ENCODE measurements at places on chromosomes 1 and 21. TPM values are rescaled to one million over a fixed set of nuclear protein-coding genes. Genes with fewer than 3 reads are reported as not detected.
A peak's percentile ranks its signal among the peaks of the same experiment; 100 is the strongest.

The BCL2L15 gene
- total RNA-seq = 16.8 TPM

The TSACC gene
- total RNA-seq = 1.4 TPM

The DDAH1 gene
- 98.7 TPM for total RNA-seq

The HLX gene
- 0.09 TPM for total RNA-seq

The SELENBP1 gene
- 9.8 TPM for total RNA-seq

The NBPF6 gene
- not detected for total RNA-seq

DNA sequence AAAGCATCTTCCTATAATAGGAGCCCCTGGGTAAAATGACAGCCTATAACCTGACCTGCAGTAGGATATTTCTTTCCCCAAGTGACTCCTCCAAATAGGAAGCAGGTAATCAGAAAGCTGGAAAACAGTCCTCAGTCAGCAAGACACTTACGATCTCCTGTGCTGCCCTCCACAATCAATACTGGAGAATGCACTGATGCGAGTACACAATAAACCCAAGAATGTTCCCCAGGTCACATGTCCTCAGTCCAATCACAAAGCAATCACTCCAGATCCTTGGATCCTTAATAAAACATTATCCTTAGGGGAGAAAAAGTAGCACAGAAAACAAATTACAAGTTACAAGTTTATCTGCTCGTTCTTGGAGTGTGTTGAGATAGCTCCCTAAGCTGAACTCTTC is 233.1 kb downstream of the SLC45A1 start:
- no peak overlapping the region for H3K4me3 ChIP-seq
- peaks cover 8% of the 10 kb centered on the region for H3K36me3 ChIP-seq
- no peaks in the 10 kb centered on the region for H3K27me3 ChIP-seq
- H3K4me1 ChIP-seq = peaks cover 17% of the 10 kb centered on the region
- DNase-seq = no peak
- H3K27ac ChIP-seq = no peak overlapping the region

DNA sequence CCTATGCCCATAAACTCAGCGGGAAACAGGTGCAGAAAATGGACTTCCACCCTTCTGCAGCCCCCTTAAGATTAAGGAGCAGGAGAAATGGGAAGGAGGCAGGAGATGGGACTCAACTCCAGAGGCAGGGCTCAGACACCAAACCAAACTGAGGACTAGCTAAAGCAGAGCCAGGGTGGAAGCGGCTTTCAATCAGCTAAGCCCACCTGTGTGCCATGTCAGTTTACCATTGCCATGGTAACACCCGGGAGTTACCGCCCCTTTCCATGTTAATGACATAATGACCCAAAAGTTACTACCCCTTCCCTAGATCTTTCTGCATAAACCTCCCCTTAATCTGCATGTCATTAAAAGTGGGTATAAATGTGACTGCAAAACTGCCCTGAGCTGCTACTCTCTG is 653.5 kb downstream of the PTPRU start:
- no peaks in the 10 kb centered on the region for H3K4me1 ChIP-seq
- H3K27me3 ChIP-seq = peaks cover 89% of the 10 kb centered on the region
- no peak for DNase-seq
- H3K36me3 ChIP-seq = no peaks in the 10 kb centered on the region
- no peak overlapping the region for H3K27ac ChIP-seq

DNA sequence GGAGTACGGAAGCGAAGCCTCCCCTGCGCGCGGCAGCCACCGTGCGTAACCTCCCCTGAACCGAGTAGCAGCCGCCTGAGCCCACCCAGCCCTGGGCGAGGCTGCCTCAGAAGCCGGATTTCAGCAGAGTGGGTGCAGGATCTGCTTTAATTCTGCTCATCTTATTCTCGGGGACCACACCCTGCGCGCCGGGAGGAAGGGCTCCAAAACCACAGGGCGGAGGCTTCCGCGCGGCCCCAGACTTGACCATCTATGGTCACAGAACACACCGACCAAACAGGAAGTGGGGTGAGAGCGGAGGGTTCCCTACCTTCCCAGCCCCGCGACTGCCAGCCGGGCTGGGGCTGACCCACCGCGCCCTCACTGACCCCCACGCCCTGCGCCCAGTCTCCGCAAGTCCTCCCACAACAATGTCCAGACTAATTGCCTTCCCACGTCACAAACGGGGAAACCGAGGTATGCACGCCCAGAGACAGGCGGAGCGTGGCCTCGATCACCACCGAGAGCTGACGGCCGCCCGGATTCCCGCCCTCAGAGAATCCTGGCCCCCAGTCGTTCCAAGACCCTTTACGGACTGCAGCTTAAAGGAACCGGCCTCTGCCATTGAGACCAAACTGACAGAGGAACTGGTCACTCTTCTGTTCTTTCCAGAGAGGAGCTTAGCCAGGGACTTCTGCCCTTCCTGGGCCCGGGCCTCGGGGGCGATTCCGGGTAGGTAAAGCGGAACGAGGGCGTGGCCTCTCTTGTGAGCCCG is 595 bp upstream of the CAP1 start:
- peak overlapping the region; percentile 85 for H3K4me3 ChIP-seq
- H3K36me3 ChIP-seq = peaks cover 44% of the 10 kb centered on the region
- peak; percentile 85 for DNase-seq
- H3K27ac ChIP-seq = peak overlapping the region; percentile 77

GRCh38 chr1:248787430-248787829 is 31.9 kb upstream of the LYPD8 start:
- H3K27me3 ChIP-seq = no peaks in the 10 kb centered on the region
- no peaks in the 10 kb centered on the region for H3K4me1 ChIP-seq
- no peak overlapping the region for H3K4me3 ChIP-seq
- no peaks in the 10 kb centered on the region for H3K36me3 ChIP-seq
- no peak overlapping the region for H3K27ac ChIP-seq
- DNase-seq = no peak

DNA sequence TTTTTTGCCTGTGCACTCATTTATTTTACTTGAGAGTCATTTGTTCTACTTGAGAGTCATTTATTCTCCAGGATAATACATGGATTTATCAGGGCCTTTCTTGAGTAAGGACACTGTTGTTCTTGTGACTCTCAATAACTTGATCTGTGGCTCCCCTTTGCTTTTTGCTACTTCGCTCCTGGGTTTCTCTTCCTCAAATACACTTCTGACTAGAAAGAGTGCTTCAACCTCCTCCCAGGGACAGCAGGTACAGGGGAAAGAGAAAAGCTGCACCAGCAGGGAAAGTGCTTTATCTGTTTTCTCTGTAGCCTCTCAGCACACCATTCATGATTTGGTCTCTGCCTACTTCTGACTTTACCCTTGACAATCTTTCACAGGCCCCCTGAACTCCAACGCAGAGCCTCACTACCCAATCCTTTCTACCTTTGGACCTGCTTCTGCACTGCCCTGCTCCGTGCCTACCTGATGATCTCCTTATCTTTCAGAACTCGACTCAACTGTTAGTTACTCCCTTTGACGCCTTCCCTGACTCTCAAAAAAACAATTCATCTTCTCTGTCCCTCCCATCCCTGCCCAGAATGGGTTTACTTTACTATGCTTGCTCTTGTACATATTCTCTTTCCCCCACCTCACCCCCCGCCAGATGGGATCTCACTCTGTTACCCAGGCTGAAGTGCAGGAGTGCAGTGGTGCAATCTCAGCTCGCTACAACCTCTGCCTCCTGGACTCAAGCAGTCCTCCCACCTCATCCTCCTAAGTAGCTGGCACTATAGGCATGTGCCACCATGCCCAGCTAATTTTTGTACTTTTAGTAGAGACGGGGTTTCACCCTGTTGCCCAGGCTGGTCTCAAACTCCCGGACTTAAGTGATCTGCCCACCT is 15.6 kb upstream of the PIGM start:
- peaks cover 8% of the 10 kb centered on the region for H3K4me1 ChIP-seq
- H3K27ac ChIP-seq = no peak overlapping the region
- peaks cover 91% of the 10 kb centered on the region for H3K27me3 ChIP-seq
- H3K4me3 ChIP-seq = peak overlapping the region; percentile 9
- no peak for DNase-seq

GRCh38 chr1:27322569-27323240 is 742 bp downstream of the TMEM222 start:
- DNase-seq = no peak
- H3K4me1 ChIP-seq = peaks cover 1% of the 10 kb centered on the region
- H3K27ac ChIP-seq = peak overlapping the region; percentile 73
- peaks cover 8% of the 10 kb centered on the region for H3K27me3 ChIP-seq
- peaks cover 22% of the 10 kb centered on the region for H3K36me3 ChIP-seq
- H3K4me3 ChIP-seq = peak overlapping the region; percentile 87

- no peak overlapping the region for H3K4me3 ChIP-seq
- H3K4me1 ChIP-seq = no peaks in the 10 kb centered on the region
- DNase-seq = peak; percentile 47
- no peaks in the 10 kb centered on the region for H3K36me3 ChIP-seq
- H3K27ac ChIP-seq = no peak overlapping the region
Observed at GRCh38 chr1:204826970-204827369, 43.7 kb upstream of the NFASC start.

- peaks cover 10% of the 10 kb centered on the region for H3K36me3 ChIP-seq
- no peak overlapping the region for H3K4me3 ChIP-seq
- no peak for DNase-seq
- peak overlapping the region; percentile 10 for H3K27ac ChIP-seq
- H3K4me1 ChIP-seq = peaks cover 38% of the 10 kb centered on the region
Observed at GRCh38 chr1:179288977-179289376, 4.6 kb upstream of the SOAT1 start.

DNA sequence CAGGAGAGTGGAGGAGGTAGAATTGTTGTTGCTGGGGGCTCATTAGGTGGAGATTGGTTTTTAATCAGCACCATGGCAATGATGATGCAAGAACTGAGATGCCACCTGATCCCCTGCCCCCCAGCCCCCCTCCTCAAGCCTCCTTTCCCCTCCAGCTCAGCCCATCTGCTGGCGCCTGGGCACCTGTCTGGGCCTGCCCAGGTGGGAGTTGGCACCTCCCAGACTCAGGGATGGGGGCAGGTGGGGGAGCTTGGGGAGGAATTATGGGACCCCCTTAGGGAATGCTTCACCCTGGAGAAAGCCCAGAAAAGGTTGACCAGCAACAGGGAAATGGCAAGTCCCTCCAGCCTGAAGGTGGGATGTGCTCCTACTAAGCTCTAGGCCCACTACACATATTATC is 1.5 kb upstream of the NHLH1 start:
- DNase-seq = no peak
- no peaks in the 10 kb centered on the region for H3K27me3 ChIP-seq
- H3K36me3 ChIP-seq = peaks cover 6% of the 10 kb centered on the region
- no peak overlapping the region for H3K27ac ChIP-seq
- H3K4me1 ChIP-seq = peaks cover 9% of the 10 kb centered on the region

DNA sequence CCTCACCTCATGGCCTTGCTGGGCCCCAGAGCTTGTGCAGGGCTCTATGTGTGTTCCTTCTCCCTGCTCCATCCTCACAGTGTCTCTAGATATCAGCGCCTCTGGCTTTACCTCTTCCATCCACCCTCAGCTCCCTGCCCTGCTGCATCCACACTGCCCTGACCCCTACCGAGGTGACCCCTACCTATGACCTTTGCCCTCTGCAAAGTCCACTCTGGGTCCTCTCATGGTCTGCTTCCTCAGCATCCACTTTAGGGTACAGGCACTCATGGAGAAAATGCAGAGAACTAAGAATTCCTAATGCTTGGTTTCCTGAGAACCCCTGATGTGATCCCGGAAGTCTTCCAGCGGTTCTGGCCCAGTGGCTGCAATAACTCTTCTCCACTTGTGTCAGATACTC is 46.9 kb upstream of the PAXBP1 start:
- no peaks in the 10 kb centered on the region for H3K36me3 ChIP-seq
- no peak for DNase-seq
- no peaks in the 10 kb centered on the region for H3K27me3 ChIP-seq
- no peak overlapping the region for H3K4me3 ChIP-seq
- no peak overlapping the region for H3K27ac ChIP-seq

- H3K27ac ChIP-seq = no peak overlapping the region
- DNase-seq = no peak
- no peak overlapping the region for H3K4me3 ChIP-seq
- H3K27me3 ChIP-seq = no peaks in the 10 kb centered on the region
- no peaks in the 10 kb centered on the region for H3K4me1 ChIP-seq
- H3K36me3 ChIP-seq = no peaks in the 10 kb centered on the region
Observed at GRCh38 chr1:204045430-204045829, 27.5 kb upstream of the SOX13 start.

GRCh38 chr1:31203215-31203614 is 36.5 kb downstream of the NKAIN1 start:
- DNase-seq = no peak
- H3K27ac ChIP-seq = no peak overlapping the region
- H3K27me3 ChIP-seq = no peaks in the 10 kb centered on the region
- H3K36me3 ChIP-seq = no peaks in the 10 kb centered on the region
- no peak overlapping the region for H3K4me3 ChIP-seq

DNA sequence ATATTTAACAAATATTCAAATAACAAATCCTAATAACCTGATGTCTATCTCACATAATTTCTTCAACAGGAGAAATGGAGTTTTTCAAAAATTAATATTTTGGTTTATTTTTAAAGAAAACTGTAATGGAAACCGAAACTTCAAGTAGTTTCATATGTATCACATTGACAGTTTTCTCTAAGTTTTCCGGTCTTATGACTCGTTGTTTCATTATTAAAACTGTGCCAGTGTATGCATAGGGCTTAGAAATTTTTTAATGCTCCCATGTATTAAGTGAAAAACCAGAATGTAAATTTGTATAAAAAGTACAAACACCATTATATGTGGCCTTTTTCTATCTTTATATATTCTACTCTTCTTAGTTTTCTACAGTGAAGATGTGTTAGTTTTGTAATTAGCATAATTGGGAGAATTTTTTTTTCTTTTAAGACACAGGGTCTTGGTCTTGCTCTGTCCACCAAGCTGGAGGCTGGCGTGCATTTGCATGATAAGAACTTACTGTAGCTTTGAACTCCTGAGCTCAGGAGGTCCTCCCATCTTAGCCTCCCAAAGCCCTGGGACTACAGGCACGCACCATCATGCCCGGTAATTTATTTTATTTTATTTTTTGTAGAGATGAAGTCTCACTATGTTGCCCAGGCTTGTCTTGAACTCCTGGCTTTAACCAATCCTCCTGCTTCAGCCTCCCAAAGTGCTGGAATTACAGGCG is 43.9 kb upstream of the SAMSN1 start:
- no peak overlapping the region for H3K4me3 ChIP-seq
- H3K36me3 ChIP-seq = no peaks in the 10 kb centered on the region
- no peak for DNase-seq
- no peak overlapping the region for H3K27ac ChIP-seq
- H3K27me3 ChIP-seq = no peaks in the 10 kb centered on the region

DNA sequence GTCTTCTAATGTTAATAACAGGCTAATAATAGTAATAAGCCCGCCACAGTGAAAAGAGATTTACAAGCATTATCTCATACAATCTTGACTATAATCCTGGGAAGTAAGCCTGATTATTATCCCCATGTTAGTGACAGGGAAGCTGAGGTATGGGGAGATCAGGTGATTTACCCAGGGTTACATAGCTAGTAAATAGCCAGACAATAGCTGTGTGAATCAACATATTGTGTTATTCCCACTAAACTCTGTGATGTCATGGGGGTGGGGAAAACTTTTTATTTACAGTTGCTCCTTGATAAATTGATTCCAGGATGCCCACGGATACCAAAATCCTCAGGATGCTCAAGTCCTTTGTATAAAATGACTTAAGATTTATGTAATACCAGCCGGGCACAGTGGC is 181.9 kb downstream of the LMO4 start:
- H3K27me3 ChIP-seq = no peaks in the 10 kb centered on the region
- H3K4me1 ChIP-seq = no peaks in the 10 kb centered on the region
- no peaks in the 10 kb centered on the region for H3K36me3 ChIP-seq
- DNase-seq = no peak
- no peak overlapping the region for H3K4me3 ChIP-seq
- no peak overlapping the region for H3K27ac ChIP-seq

Data from Calu3 (cell line).